ENCODE measurements at places on chromosomes 7 and 10.
A peak's percentile ranks its signal among the peaks of the same experiment; 100 is the strongest.

DNA sequence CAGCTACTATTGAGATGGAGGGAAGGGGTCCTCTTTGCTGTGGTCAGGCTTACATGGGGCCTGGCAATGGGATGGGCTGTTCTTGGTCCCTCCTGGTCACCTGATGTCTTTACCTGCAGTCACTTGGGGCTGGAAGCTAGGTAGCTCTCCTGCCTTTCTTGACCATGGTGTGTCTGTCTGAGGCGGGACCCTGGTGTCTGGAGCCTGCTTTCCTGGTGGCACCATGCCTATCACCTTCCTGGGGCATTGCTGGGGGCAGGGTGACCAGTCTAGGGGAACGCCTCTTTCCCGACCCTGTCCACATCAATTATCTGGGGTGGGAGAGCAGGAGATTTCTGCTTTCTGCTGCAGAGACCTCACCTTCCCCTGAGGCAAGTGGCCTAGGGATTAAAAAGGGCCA lies 55.6 kb downstream of the ARHGAP22 start:
- DNase-seq, result no peak

DNA sequence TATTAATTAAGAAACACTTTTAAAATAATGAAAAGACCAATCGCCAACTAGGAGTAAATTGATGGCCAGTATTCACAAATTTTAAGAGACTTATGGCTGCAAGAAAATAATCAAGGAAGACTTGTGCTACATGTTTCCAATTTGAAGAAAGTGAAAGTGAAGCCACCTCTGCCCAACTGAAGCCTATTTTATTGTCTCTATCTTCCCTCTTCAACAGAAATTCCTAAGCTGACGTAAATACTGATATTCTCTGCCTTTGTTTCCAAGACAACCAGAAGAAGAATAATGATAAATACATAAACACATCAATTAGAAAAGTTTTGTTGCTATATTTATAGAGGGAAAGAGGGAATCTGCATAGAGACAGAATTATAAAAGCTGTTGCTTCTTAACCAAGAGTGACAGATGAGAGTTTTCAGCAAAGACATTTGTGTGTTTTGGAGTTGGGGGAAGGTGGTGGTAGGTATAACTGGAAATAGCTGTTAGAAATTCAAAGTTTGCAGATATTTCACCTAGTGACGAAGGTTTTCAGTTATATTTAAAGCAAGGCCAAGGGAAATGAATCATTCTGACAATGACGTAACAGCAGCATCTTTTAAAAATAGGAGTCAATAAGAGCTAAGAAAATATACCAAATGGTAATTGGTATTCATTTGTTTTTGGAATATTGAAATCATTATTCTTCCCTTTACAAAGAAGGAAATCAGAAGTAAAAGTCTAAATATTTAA lies 576.6 kb upstream of the SORCS1 start:
- DNase-seq, result no peak

GRCh38 chr7:149735779-149736477 lies 37.5 kb downstream of the ZNF467 start:
- DNase-seq, result no peak

DNA sequence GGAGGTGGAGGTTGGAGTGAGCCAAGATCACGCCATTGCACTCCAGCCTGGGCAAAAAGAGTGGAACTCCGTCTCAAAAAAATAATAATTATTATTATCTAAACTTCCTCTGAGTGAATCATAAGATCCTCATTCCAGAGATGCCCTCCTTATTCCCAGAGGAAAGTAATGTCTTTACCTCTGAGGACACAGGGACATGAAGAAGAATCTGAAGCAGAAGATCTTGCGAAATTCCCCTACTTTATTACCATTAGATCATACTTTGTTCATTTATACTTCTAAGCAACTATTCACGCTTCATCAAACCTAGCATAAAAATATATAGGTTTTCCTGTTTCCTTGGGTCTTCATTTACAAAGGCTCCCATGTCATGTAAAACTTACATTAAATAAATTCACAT lies 143.1 kb downstream of the ETV1 start:
- DNase-seq, result no peak

DNA sequence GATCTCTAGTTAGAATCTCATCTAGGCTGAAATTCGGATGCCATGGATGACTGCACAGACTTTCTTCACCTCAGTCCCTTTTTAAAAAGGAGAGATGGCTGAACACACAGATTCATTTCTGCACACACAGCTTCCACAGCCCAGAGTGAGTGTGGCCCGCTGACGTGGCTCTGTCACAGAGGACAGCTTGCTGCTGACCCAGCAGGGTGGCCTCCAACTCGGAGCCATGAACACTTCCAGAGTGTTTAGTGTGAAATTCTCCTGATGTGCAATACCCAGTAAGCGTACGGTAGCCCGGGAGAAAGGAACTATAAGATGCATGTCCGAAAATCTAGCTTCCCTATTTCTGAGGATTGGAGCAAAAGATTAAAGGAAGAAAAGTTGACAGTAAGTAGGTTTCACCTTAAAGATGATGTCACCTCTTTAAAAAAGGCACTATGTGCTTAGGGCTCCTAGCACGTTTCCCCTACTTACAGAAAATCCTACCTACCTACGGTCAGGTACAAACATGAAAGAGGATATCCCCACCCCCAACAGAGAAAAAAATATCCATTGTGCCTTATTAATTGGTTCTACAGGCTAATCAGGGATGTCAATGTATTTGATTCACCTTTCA lies 162.2 kb downstream of the RAPGEF5 start:
- DNase-seq, result peak; percentile 19

GRCh38 chr10:70748801-70749573 lies 36.2 kb downstream of the TBATA start:
- no peak for DNase-seq

- DNase-seq, result no peak
Measured at GRCh38 chr10:88309365-88309764, 273.8 kb downstream of the RNLS start.

- no peak for DNase-seq
Measured at GRCh38 chr10:117536866-117537435, 5.6 kb upstream of the EMX2 start.

DNA sequence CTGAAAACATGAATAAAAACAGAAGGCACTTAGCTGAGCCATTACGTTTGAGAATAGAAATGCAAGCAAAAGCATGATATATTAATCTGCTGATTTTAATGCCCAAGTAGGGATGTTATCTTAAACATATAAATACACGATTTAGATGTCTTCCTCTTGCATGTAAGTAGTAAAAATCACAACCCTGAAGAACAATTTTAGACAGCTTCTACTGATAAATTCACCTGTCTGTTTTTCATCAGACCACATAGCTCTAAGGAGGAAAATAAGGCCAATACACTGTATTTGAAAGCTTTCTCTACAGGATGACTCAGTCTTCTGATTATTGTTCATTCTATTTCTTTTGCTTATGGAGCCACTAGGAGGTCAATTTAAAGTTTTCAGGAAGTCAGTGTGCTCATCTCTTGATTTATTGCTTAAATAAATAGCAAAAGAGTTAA lies 210.9 kb upstream of the CHRM2 start:
- no peak for DNase-seq

- DNase-seq, result no peak
Measured at GRCh38 chr10:104209575-104210198, 22.5 kb downstream of the CFAP43 start.

DNA sequence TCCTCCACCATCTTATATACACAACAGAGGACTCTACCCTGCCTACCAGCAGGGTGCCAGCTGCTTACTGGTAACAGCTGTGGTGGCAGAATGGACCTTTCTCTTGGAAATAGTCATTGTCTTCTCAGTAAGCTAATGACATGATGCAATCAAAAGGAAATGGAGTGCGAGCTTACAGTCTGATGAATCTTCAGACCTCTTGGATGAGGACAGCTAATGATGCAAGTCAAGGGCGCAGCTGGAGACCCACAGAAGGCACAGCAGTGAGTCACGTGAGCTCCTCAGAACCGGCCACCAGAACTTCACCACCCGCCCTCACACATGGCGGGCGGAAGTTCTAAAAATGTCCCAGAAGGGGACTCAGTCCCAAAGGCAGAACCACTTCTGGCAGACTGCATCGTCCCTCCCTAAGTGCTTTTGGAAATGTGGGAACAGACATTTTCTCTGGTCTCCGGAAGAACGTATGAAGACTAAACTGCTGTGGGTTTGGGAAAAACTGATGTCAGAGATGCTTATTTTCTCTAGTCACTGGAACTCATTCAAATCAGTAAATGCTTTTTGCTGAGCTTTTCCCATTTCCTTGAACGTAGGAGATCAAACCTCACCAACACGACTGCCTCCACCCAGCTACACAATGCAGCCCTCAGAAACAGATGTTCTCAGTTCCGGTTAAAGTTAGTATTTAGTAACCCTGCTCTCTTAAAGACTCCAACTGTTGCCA lies 96.4 kb downstream of the FAS start:
- DNase-seq, result peak; percentile 21

DNA sequence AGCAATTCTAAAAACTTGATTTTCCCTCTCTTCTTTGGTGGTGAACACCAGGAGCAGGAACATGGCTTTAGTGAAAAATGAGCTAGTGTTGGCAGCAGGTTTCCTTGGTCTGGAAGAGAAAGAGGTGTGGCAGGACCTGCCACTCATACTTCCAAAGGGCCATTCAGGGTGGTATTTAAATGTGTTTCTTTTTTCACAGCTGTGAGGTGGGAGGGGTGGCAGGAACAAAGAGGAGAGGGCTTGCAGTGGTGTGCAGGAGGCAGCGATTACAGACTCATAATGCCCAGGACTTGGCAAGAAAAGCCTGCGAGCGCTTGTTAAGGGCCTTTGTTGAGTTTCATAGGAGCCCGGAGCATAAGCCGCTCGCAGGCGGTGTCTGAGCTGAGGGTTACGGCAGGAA lies 36.8 kb downstream of the WIPF3 start:
- no peak for DNase-seq

DNA sequence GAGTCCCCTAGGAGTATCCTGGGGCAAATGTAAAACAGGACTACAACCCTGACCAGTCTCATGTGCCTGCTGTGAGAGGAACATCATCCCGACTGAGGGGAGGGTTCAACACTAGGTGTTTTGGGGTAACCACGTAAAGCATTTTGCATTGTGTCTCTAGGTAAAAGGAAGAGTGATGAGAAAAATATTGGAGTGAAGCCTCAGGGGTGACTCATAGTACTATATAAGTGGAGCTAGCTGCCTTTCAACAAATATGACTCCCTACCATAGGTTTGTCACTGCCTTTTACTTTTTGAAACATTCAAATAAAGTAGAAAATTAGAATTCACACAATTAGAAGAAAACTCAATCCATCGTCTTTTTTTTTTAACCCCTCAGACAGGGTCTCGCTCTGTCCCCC lies 2.6 kb upstream of the CAMK2G start:
- DNase-seq, result no peak

- no peak for DNase-seq
Measured at GRCh38 chr7:1667566-1668395, 2.3 kb upstream of the ELFN1 start.

DNA sequence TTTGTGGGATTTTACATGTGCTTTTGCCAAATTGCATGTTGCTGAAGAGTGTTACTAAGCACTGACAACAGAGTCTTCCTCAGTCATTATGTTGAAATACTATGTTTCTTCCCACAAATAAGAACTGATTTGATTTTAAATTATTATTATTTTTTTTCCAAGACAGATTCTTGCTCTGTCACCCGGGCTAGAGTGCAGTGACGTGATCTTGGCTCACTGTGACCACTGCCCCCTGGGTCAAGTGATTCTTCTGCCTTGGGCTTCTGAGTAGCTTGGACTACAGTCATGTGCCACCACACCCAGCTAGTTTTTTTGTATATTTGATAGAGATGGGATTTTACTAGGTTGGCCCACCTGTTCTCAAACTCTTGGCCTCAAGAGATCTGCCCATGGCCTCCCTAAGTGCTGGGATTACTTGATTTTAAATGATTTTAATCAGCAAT lies 42.3 kb downstream of the MINPP1 start:
- no peak for DNase-seq

DNA sequence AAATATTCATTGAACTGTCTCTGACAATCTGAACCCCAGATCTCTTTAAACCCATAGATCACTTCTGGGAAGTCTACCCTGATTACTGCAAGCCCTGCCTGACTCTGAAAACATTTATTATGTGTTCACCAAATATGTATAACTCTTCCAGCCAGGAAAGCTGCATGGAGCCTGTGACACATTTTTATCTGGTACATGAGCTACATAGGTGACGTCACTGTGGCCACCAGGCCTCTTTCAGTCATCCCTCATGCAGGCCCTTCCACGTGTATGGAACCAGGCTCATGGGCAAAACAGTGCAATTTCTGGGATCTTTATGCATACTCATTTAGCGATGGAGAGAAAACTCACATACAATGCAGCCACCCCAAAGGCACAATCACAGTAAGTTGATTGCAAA lies 133.9 kb upstream of the NUPR2 start:
- no peak for DNase-seq

- DNase-seq, result no peak
Measured at GRCh38 chr10:102604439-102604841, 39.8 kb upstream of the TRIM8 start.

DNA sequence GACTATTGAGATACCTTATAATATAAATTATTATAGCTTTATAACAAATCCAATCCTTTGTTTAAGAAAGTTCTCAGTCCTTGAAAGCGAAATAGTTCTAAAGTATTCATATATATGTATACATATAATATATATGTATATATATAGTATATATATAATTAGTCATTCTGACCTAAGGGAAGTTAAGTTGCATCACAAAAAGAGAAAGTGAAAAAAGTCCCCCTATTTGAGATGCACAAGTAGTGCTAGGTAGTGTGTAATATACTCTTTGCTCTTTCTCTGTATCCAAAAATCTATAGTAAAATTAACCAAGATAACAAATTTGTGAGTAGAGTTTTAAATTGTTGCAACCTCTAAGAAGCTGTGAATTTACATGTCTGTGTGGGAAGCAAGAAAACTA lies 13.3 kb upstream of the IFIT1B start:
- no peak for DNase-seq

GRCh38 chr7:85287106-85287825 lies 100.4 kb upstream of the SEMA3D start:
- no peak for DNase-seq

- no peak for DNase-seq
Measured at GRCh38 chr7:27248911-27249723, 6.5 kb downstream of the EVX1 start.

GRCh38 chr10:16891375-16892313 lies 74.4 kb upstream of the RSU1 start:
- DNase-seq, result no peak

DNA sequence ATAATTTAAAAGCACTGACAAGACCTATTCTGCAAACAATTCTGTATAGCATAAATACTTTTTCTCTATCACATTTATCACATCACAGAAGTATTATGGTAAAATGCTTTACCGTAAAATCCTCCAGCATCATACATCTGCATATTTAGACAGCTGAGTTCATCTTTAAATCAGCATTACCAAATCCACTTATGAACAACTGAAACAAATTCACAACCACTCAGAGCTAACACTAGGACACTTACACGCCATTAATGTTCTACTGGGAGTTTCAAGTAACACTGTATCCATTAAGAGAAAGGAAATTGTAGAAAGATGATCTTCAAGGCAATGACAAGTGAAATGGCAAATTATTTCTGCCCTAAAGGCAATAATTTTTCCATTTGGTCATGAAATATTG lies 105.7 kb upstream of the DKK1 start:
- no peak for DNase-seq

GRCh38 chr10:87594181-87594580 lies 65.5 kb upstream of the PAPSS2 start:
- DNase-seq, result no peak

Data from substantia nigra (tissue), 51 donors.